ENCODE measurements at places on chromosomes 5 and 9.

DNA sequence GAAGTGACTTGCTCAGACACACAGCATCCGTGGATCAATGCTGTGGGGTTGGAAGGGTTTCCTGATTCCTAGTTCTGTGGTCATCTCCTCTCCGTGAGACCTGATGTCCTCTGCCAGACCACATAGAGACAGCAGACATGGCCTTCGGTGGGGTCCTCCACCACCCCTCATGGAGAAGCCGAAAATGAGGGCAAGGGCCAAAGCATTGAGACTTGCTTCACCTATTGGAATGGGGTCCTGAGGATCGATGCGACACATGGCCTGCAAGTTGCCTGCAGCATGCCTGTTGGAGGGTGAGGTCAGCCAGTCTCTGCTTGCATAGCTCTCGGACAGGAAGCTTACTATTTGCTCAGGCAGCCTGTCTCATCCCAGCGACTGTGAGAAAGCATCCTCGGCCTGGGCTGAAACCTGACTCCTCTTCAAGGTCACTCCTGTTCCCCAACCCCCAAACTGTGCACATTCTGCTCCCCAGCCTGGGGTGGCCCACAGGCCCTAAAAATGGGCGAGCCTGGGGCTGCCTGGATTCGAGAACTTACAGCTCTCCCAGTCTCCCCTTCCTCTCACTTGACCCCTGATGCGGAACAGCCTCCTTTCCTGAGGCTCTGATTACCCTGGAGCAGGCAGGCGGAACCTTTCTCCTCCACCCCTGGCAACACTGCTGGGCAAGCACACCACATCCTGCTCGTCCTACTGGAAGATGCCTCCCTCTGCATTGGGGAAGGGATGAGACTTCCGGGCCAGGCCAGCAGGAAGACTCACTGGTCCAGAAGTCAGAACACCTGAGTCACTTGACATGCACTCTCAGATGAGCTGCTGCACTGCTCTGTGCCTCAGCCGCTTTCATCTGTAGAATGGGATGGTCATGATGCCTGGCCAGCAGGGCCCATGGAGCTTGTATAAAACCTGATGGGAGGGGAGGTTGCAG is 186.9 kb downstream of the RGS3 start:
- DNase-seq, result no peak

GRCh38 chr9:16915126-16915831 is 44.8 kb upstream of the BNC2 start:
- DNase-seq, result no peak

DNA sequence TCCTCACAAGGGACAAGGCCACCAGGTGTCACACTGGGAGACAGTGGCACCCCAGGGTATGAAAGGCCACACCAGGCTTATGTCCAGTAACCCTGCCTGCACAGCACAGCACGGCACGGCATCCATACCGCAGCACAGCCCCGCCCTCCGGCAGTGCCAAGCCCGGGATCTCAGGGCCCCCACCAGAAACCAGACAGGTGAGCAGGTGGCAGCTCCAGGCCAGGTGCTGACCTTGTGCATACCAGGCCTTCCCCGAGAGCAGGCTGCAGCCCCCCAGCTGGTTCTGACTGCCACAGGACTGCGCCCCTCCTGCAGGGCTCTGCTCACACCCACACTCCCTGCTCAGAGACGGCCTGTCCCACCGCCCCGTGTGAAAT is 56.5 kb downstream of the ADAMTS2 start:
- no peak for DNase-seq

- no peak for DNase-seq
These were observed 119.4 kb downstream of the MED27 start for GRCh38 chr9:131960311-131960710.

DNA sequence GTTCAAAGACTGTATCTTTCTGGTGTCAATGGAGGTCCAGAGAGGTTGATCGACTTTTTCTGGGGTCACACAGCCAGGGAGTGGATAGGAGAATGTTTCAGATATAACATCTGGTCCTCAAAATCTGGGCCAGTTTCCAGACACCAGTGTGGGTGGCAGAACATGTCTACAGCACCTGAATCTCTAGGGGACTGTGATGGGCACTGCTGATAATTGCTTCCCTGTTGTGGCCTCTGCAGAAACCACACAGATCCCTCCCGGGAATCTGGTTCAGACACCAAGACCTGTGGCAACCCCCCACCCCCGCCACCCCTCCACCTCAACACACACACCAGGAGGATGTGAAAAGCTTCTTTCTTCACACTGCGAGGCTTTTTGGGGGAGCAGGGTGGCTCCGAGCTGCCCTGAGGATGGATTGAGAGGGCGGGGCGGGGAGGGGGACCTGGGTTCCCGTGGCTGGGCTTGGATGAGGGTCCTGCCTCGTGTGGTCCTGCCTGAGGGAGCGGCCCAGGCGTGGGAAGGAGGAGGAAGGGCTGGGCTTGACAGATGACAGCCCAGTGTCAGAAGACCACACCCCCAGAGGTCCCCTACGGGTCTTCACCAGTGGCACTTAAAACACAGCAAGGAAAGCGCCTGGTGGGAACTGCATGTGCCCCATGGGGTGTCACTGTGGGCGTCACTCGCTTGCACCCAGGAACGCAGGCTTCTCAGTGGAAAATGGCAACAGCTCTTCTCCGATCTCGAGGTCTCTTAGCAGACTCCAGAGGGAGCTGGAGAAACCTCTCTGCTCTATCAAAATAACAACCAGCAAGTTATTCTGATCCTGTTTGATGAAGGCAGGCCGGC is 55.2 kb downstream of the TRIP13 start:
- no peak for DNase-seq

DNA sequence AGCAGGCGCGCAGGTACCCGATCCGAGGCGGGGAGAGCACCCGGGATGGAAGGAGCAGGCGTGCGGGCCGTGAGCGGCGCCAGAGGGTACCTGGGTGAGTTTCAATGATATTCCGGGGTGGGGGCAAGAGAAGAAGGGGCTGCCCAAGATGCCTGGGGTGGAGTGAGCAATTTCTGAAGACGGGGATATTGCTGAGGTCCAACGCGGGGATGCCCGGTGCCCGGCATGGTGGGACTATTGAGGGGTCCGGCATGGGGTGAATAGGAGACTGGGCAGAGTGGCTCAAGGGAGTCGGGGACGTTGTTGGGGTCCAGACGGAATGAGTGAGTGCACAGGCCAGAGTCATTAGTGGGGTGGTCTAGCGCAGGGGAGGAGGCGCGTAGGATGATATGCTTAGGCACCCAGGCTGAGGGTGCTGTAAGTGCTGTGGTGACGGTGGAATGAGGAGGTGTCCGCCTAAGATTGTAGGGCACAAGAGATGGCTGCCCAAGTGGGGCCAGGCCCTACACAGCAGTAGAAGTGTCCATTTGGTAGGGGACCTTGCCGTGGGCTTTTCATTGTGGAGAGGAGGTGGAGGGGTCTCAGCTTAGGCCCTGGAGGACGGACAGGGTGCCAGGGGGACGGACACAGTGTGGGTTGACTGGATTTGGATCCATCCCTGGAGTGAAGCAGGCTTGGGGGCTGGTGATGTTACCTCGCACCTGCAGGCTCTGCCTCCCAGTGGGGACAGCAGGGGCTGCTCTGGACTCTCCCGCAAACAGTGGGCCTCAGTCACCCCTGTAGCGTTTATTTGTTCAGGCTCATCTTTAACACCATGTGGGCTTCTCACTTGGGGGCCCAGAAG is 719 bp downstream of the MIGA2 start:
- no peak for DNase-seq

DNA sequence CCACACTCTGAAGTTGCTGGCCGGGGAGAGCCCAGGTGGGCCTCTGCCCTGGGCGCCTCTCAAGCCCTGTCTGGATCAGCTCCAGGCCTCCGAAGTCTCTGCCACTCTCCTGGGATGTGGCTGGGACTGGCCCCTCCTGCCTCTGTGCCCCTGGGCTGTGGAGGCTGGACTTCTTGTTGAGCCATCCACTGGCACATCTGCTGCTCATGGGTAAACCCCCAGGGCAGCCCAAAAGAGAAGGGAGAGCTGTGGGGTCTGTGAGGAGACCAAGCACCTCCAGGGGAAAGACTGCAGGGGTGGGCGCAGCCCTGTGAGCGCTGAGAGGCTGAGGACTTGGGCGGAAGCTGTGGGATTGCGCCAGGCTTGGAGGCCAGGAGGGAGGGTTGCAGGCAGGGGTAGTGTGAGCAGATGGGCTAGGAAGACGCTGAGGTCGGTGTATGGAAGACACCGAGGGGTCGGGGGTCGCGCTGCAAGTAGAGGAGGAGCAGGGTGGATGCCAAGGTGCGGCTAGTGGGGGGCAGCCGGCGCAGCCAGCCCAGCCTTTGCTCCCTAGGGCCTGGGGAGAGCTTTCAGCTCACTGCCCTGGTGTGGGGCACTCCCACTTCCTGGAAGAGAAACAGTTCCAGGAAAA is 118.1 kb downstream of the WNK2 start:
- DNase-seq, result no peak

- no peak for DNase-seq
These were observed 8.0 kb upstream of the SEMA4D start for GRCh38 chr9:89505911-89506310.

DNA sequence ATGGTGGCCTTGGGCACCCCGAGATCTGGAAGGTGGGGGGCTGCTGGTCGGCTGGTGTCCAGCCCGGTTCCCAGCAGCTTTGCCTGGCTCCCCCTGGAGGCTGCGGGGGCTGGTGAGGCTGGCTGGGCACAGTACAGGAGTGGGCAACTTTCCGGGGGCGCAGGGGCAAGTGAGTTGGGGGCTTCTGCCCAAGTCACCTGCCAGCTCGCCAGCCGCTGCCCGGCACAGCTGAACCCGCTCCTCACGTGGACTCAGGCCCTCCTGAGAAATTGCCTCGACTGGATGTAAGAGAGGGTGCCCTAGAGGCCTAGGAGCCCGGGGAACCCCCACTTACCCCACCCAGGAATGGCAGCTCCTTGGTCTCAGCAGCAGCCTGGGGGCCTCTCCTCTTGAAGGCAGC is 15.4 kb downstream of the KCNT1 start:
- no peak for DNase-seq

DNA sequence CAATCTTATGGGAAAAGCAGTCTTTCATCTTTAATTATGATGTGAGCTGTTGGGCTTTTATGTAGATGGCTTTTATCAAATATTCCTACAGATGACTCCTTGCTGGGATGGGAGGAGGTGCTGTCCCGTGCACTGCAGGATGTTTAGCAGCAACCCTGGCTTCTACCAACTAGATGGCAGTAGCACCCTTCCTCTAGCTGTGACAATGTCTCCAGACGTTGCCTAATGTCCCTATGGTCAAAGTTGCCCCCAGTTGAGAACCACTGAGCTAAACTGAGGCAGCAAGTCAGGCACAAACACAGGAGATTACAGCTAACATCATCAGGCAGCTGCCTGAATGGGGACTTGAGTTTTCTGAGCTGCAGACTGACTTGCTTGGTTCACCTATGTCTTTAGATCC is 401.9 kb upstream of the PDE4D start:
- DNase-seq, result no peak

GRCh38 chr5:150960791-150961396 is 56.1 kb upstream of the ZNF300 start:
- no peak for DNase-seq

- DNase-seq, result no peak
These were observed at the start of gene PCDH12 for GRCh38 chr5:141958113-141958512. PCDH12 (minus strand) TSS chr5:141958202; CDS start chr5:141957851, 351 bp downstream.

DNA sequence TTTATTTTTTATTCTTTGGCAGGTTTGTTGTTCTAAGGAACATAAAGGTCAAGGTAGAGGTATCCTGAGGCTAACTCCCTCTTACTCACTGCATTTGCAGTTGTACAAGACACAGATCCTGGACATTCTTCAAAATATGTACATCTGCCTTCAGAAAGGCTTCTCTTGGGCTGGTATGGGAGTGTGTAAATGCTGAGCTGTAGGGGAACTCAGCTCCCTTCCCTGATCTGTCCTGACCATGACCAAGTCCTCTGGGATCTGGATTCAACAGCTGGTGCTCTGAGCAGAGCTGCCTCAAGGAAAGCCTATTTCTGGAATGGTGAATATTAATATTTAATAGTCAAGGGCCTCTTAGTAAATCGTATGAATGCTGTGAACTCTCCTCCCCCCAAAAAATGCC is 117.4 kb downstream of the PRKACG start:
- DNase-seq, result no peak

- no peak for DNase-seq
These were observed 96.7 kb downstream of the SUSD1 start for GRCh38 chr9:112078432-112078831.

DNA sequence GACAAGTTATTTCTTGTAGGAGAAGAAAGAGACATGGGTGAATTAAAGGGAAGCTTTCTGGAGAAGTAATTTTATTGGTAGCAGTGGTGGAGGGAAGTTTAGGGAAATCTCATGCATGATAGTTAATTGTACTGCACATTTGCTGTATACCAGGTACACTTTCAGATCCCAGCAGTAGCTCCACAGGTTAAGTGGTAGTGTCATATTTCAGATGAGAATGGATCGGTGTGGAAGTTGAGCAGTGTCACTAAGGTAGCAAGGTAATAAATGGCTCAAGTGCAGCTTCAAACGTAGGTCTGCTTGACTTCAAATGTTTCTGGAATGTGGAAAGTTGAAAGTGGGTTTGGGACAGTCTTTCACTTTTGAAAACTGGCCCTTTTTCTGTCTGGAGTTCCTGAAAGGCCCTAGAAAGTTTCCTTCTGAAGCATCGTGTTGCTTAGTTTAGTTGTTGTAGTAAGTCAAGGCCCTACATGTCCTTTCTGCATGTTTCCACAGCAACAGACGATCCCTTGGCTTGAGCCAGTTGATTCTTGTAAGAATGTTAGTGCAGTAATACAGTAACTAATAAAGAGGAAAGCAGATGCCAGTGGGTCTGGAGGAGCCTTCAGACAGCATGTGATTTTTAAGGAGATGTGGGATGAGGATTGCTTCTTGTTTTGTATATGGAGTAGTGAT is 3.7 kb downstream of the CLTA start:
- no peak for DNase-seq

DNA sequence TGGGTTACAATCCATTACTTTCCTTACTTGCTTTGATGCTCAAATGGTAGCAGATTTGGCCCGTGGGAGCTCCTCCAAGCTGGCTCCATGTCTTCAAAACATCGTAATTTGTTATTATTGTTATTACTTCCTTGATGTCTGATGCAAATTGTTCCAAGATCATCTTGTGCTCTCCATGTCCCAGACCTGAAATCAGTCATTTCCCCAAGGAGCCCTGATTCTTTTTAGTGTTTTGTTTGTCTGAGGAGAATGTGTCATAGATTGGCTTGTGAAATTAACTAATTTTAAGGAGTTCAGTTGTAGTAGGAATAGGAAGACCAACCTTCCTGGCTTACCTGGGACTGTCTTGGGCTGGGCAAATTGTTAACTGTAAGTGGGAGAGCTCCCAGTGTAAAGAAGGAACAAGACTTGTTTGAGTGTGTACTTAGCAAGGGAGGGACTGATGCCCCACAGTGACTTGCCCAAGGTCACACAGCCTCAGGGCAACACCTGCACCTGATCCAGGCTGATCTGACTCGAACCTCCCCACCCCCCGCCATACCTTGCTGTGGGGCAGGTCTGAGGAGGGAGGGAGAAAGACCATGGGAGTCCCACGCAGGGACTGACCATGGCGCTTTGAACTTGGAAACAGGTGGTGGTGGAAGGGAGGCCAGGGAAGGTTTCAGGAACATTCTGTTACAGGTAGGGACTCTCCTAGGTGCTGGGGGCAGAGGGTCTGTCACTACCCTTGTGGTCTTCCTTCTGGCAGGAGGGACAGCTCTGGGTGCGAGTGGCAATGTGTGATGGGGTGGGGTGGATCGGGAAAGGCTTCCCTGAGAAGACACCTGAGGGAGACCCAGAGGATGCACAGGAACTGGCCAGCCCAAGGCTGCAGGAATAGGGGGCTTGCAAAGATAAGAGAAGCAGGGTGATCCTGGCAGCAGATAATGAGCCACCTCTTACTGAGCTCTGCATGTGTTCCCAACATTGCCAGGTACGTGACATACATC is 2.7 kb upstream of the BICD2 start:
- DNase-seq, result no peak

GRCh38 chr9:135002336-135002735 is 84.6 kb upstream of the FCN1 start:
- DNase-seq, result no peak
